Right hindlimb (tissue), 1 donor: ENCODE measurements at places on chromosomes 1 and 21.

GRCh38 chr1:231134624-231135023 is 27.2 kb upstream of the TRIM67 start:
- DNase-seq: no peak

GRCh38 chr21:17422931-17423330 is 89.9 kb upstream of the CXADR start:
- DNase-seq: no peak

- no peak for DNase-seq
Measured at GRCh38 chr21:29293495-29293894, 5.2 kb upstream of the BACH1 start.

DNA sequence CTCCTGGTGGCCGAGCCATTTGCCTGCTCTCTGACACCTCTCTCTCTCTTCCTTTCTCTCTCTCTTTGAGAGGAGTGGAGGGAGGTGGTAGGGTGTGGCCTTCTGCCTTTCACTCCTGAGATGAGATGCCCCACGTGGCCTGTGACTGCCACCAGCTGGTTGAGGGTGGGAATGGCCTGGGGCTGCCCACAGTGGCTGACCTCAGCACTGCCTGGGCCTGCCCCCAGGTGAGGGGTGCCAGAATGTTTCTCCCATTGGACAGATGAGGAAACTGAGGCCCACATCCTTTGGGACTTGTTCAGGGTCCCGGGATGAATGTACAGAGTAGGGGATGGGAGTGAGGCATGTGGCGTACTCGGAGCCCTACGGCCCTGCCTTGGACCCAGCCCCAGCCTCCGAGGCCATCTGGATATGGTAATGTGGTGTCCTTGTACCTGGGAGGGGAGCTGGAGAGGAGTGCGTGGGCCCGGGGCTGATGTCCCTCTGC is 12.7 kb upstream of the C1orf167 start:
- DNase-seq: no peak

DNA sequence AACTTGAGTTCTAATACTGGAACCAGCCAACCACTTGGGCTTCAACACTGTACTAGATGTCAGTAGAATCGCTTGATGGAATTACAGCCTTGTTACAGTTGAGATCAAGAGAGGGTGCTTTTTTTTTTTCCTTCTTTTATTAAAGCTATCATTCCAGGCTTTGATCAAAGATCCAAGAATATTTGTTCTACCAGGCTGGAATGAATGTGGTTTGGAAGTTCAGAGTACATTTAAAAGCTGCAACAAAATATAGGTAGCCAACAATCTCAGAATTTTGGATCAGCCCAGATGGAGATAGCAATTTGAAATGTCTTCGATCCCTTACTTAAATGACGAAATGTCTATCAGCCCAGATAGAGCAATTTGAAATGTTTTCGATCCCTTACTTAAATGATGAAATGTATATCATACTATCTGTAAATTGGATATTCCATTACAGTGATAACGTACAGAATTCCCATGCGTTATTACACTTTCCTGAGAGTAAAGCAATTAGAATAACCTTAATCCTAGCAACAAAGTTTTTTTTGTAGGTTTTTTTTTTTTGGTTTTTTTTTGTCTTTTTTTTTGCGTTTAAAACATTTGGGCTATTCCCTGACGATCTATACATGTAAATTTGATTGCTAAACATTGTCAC is 3.6 kb downstream of the ZNF281 start:
- no peak for DNase-seq

DNA sequence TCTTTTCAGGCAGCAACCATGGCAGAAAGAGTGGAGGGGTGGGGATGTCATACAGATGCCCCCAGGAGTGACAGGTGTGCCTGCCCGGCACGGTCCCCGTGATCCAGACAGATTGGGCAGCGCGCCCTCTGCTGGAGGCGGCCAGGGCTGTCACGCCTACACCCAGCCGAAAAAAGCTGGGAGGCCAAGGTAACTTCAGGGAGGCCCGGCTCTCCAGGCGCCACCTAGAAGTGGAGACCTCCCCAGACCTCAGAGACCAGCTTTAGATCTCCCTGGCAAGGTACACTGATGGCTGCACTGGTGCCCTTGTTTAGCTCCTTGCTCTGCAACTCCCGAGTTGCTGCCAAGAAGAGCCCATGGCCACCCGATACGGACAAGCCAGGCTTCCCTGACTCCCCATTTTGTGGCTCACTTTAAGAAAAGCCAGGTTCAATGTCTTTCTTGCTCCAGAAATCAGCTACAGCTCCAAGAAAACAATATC is 6.6 kb downstream of the GOLT1A start:
- peak; percentile 50 for DNase-seq

DNA sequence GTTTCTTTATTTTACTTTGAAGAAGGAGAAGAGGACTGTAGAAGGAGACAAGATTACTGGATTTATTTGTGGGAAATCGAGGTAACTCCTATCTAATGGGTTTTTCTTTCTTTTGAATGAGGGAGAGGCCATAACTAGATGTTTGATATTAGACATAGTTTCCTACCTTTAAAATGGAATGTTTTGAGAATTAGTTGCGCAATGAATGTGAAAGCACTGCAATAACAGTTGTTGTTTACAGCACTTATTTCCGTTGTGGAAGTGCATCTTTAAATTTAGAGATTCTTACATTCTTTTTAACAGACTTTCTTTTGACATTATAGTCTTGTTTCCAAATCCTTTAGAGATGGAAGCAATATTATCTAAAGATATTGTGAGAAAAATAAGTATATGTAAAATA is 229.0 kb downstream of the SRGAP2C start:
- no peak for DNase-seq
